ENCODE measurements at places on chromosomes 5 and 9.

GRCh38 chr5:50853151-50853550, 186.7 kb downstream of the PARP8 start:
- DNase-seq: no peak

DNA sequence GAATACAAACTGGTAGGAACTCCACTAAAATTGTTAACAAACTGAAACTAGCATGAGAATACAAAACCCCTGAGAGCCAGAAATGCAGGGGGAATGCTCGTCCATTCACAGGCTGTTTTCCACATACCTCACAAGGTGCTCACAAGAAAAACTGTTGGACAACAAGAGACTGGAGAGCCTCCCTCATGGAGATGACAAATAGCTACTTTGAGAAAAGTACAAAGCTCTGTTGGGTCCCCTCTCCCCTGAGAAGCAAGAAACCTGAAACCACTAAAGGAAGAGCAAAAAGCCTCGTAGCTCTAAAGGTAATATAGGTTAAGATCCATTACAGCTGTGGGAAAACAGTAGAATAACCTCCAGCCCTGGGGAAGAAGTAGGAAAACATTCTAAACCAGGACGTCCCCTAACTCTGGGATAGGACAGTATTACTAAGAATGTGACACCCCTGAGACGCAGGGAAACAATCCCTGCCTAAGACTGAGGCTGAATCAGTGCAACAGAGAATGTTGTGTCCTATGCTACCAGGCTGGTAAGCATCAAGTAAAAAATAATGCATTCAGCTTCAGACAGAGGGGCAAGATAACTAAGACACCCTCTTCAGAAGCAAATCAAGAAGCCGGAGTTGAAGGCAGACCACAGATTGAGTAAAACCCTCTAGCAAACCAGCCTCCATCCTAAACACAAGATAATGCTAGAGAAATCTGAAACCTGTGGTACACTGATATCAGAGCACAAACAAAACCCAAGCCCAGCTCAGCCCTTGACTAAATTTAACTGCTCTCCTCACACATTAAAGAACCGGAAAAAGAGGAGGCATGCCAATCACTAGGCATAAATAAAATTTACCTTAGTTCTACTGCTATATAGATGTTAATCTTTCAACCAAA, 160.2 kb downstream of the SSBP2 start:
- no peak for DNase-seq

DNA sequence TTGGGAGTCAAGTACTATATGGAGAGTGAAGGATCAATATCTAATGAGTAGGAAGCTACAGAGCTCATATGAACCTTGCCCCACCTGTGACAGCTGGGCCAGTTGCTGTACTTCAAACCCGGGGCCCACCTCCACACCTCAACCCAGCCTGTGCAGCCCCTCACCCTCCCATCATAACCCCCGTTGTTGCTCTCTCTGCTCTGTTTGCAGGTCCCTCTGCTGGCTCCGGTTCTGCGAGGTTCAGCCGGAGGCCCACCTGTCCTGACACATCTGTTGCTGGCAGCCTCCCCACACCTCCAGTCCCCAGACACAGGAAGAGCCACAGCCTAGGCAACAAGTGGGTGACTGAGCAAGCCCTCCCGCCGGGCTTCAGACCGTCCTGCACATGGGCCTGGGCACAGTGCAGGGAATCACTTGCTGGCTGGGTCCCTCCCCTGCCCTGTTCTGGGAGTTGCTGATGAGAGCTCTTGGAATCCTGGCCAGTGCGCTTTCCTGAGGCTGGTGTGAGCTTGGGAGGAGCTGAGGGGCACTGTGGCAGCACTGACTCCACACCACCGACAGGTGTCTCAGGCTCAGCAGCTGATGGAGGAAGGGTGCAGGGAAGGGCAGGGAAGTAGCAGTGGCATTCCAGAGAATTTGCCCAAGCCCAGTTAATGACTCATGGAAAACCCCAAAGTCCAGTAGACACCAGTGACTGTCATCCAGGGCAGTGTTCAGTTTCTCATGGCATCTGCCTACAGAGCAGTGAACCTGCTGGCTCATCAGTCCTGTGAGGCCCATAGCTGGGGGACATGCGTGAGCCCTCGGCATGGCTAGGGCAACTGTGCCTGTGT, 69.5 kb upstream of the GARNL3 start:
- no peak for DNase-seq

DNA sequence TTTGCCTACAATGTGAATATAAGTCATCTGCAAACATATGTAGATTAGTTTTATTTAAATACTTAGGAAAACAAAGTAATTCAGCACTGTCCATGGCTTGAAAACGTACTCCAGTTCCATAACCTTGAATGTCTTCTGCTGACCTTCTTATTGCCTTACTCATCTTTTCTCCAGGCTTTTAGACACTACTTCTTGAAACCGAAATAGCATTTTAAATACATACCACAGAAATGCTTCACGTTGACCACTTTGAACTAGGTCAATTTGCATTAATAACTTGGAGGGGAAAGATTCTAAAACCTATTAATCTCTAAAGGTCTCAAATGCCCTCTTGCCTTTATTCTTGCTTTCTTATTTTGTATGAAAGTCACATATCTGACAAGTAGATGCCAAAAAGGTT, 995.4 kb upstream of the ACO1 start:
- no peak for DNase-seq

GRCh38 chr5:29042152-29042551, 2003.8 kb upstream of the CDH9 start:
- DNase-seq: no peak

DNA sequence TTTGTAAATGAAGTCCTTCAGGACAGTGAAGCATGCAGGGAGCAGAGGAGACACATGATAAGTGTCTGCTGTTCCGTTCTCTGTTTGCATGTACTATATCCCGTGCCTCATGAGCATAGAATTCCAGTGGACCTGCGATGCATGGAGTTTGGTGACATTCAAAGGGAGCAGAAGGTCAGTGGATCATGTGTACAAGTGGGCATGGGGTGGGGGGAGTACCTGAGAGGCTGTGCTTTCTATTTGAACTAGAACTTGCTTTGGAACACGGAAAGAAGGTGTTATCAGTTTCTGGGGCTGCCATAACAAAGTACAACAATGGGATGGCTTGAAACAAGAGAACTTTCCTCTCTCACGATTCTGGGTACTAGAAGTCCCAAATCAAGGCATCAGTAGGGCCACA, 5.1 kb upstream of the CCNJL start:
- DNase-seq: no peak

- no peak for DNase-seq
Measured at GRCh38 chr5:17132444-17133083, 84.9 kb upstream of the BASP1 start.

GRCh38 chr5:139481122-139481533, 1.4 kb downstream of the STING1 start:
- peak; percentile 25 for DNase-seq

DNA sequence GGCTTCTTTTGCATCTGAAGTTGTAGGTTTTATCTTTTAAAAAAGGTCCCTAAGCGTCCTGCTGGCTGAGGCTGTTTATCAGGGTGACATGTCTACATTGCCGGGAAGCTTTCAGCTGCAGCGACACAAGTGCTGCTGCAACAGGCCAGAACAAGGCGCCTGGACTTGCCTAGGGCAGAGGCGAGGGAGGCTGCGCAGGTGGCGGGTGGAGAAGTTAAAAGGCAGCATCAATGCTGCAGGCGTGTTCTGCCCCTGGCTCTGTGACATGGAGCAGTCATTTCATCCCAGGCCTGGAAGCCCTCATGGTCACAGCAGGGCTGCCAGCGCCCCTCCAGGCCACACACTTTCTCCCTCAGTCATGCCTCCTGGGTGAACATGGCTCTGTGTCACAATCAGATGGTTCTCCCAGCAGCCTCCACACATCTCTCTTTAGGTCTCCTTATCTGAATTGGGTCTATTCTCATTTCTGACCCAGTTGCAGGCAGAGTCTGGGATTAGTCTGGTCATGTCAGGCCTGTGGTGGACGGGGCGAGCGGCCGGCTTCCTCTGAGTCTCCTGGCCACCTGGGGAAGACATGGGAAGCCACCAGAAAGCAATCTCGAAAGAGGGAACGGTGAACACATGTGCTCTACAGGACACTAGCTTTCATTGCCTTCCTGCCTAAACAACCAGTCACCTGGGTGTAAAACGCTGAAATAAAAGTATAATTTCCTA, 41.3 kb downstream of the IRX2 start:
- DNase-seq: no peak

DNA sequence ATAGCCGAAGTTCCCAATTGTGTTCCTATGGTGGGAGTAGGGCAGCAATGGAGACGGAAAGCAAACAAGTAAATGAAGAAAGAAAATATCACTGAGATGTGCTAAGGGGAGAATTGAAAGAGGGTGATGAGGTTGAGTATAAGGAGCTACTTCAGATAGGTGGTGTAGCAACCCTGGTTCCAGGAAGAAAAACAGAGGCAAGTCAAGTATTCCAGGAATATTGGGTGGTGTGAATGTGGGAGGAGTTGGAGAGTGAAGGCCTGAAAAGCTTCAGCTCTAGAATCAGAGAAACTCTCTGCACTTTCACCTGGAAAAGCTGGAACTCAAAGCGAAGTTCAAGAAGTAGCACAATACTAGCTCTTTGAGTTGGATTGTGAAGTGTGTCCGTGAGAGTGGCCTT, 342.1 kb downstream of the TLE4 start:
- DNase-seq: no peak

- DNase-seq: no peak
Measured at GRCh38 chr9:83218411-83219090, 155.6 kb upstream of the RASEF start.

DNA sequence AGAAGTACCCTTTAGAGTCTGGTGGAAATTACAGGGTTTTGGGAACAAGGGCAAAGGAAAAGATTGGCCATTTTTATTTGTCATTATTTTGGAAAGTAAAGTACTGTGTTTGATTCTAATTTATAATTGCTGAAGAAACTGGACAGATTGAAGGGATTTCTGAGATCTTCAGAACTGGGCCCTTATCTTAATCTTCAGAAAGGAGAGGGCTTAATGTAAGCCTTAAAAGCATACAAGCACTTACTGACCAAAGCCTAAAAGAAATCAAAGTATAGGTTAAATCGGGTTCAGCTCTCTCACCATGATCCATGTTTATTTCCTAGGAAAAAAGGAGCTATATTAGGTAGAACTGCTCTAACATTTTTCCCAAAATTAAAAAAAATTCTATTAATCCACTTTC, 35.6 kb downstream of the ERAP1 start:
- no peak for DNase-seq

DNA sequence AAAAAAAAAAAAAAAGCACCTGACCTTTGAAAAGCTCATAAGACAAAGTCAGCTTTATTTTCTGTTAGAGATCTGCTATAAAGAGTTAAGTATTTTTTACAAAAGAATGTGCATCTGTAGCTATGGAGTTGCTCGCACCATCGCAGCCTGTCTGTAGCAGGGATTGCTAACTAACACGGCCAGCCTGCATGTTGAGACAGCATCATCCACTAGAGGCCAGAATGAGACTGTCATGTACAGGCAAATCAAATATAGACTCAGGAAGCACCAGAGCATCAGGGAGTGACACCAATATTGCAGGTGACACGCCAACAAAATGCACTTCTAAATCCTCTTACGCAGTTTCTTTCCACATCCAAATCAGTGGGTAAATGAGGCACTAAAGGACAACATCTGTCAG, 136.3 kb upstream of the RASEF start:
- no peak for DNase-seq

DNA sequence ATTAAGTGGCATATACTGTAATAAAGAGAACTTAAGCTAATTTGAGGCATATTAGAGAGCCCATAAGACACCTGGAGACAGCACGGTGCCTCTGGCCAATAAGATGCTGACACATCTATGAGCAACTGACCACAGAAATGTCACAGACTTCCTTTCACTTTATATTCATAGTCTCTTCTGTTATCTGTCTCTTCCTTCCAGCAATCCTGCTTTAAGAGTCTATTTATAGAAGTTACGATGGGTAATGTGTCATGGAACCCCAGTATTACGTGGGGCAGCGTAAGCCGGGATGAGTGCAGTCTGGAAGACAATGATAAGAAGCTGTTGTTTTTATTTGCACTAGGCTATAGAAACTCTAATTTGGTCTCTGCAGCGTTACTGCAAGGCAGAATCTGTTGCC, 136.8 kb downstream of the CFAP90 start:
- DNase-seq: no peak

- no peak for DNase-seq
Measured at GRCh38 chr5:141825241-141825671, 53.0 kb downstream of the PCDH1 start.

GRCh38 chr5:80055491-80056170, 20.5 kb downstream of the THBS4 start:
- DNase-seq: no peak

Measured in stimulated activated naive CD4-positive, alpha-beta T cell treated with Interleukin-2 at 50 U/mL for 16 hours (primary cell).